ENCODE measurements at places on chromosomes 2 and 18.
A peak's percentile ranks its signal among the peaks of the same experiment; 100 is the strongest.

GRCh38 chr2:135650721-135651120, 90.9 kb upstream of the UBXN4 start:
- no peak for DNase-seq

- DNase-seq = no peak
Observed at GRCh38 chr2:167471734-167472133, 583.5 kb downstream of the XIRP2 start.

DNA sequence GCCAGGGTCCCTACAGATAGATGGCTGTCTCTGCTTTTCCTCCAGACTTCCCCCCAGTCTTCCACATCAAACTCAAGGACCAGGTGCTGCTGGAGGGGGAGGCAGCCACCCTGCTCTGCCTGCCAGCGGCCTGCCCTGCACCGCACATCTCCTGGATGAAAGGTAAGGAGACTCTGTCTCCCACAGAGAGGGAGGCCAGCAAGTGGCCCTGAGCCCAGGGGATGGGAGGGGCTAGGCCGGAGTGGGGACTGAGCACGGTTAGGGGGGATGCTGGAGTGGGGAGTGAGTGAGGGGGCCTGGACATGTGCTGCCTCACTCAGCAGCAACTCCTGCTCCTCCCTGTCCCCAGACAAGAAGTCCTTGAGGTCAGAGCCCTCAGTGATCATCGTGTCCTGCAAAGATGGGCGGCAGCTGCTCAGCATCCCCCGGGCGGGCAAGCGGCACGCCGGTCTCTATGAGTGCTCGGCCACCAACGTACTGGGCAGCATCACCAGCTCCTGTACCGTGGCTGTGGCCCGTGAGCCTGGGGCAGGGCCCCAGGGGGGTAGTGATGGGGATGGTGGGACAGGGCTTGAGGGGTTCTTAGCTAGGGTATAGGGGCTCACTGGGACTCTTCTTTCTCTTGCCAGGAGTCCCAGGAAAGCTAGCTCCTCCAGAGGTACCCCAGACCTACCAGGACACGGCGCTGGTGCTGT, 10.4 kb upstream of the GMPPA start:
- no peak for DNase-seq

- DNase-seq = peak; percentile 89
Observed at GRCh38 chr2:177397481-177398289, 5.1 kb downstream of the AGPS start.

DNA sequence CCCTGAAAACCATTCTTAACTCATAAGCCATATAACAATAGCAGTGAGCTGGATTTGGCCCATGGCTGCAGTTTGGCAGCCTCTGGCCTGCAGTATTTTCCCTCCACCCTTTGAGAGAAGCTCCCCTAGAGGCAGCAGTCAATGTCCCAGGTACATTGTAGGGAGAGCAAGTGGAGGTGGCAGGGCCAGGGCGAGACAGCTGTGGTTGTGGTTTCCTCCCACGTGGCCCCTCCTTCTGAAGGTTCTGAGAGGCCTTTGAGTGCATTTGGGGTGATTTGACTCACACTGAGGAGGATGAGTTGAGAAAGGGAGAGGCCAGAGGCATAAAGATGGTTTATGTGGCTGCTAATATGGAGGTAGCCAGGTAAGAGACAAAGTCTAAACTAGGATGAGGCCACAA, 45.5 kb upstream of the LDAH start:
- DNase-seq = no peak

GRCh38 chr18:65081786-65082185, 669.0 kb upstream of the CDH7 start:
- no peak for DNase-seq

GRCh38 chr2:15159751-15160177, 401.4 kb downstream of the NBAS start:
- DNase-seq = peak; percentile 61

DNA sequence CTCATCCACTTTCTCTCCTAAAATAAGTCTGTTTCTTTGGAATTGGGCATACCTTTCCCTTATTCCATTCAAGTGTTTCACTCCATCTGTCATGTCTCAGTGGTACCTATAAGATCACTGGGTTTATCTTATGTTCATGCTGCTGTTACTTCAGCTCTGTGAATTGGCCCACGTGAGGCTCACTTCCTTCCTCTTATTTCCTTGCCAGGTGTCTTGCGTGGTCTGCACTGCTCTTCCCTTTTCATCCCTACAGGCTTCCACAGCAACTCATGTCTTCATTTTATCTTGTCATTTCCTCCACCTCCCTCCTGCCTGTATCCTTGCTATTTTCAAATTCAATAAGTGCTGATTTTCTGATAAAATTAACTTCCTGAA, 159.1 kb upstream of the ALPP start:
- DNase-seq = peak; percentile 27

DNA sequence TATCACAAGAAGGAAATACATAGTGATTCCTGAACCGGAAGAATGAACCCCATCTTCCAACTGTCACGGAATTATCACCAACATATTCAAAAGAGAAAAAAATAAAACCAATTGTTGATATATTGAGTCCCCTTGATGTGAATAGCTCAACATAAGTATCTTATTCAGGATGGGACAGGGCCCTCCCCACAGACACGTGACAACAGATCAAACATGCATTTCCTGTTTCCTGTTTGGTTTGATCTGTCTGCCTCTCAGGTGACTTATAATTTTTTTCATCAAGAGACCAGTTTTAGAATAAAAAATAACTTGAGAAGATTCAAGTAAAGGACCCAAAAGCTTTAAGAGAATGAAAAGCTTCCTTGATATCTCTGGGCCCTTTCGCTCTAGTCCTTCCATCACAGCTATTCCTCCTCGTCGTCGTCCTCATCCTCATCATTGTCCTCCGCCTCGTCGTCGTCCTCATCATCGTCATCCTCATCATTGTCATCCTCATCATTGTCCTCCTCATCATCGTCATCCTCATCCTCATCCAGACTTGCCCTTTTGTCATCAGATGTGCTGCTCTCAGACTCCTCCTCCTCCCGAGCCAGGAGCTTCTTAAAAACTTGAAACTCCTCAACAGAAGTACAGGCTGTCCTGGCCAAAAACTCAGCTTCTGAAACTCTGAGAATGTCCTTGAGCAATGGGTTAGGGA, 6.3 kb downstream of the MTERF4 start:
- peak; percentile 40 for DNase-seq

- peak; percentile 22 for DNase-seq
Observed at GRCh38 chr2:217261452-217261851, 401.6 kb upstream of the TNP1 start.

GRCh38 chr2:237682856-237683670, 55.7 kb downstream of the LRRFIP1 start:
- no peak for DNase-seq

- DNase-seq = no peak
Observed at GRCh38 chr18:54033052-54033451, 191.4 kb downstream of the MBD2 start.

- DNase-seq = no peak
Observed at GRCh38 chr2:102233132-102233884, 46.5 kb downstream of the IL1RL2 start.

DNA sequence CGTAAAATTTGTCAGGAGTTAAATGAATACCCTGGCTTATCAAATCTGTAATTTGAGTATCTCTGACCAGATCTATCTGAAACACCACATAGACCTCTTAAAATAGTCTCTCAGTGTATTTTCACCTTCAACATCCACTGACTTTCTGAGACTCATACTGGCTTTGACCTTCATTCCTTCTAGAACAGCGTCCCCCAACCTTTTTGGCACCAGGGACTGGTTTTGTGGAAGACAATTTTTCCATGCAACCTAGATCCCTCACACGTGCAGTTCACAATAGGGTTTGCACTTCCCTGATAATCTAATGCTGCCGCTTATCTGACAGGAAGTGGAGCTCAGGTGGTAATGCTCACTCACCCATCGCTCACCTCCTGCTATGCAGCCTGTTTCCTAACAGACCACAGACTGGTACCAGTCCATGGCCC, 3.2 kb downstream of the NBAS start:
- DNase-seq = peak; percentile 43

GRCh38 chr2:72990695-72991438, 73.5 kb downstream of the EMX1 start:
- DNase-seq = no peak

GRCh38 chr18:32040936-32041335, 22.3 kb downstream of the RNF125 start:
- DNase-seq = peak; percentile 88

GRCh38 chr2:129747500-129748125, 231.9 kb upstream of the RAB6C start:
- DNase-seq = no peak

DNA sequence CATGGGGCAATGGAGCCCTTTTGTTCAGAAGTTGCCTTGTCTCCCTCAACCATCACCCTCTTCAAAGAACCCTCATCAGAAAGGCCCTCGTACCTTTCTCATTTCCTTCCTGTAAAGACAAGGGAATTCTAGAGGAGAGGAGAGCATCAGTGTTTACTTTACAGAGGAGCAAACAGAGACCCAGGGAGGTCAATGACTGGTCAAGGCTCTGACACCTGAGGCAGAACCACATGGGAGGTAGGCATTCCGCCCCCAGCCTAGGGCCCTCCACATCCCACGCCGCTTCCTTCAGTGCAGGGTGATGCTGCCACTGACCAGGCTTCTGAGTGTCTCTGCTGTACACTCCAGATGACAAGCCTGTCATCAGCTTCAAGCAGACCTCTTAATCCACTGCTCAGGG, 104.7 kb downstream of the NRP2 start:
- no peak for DNase-seq

DNA sequence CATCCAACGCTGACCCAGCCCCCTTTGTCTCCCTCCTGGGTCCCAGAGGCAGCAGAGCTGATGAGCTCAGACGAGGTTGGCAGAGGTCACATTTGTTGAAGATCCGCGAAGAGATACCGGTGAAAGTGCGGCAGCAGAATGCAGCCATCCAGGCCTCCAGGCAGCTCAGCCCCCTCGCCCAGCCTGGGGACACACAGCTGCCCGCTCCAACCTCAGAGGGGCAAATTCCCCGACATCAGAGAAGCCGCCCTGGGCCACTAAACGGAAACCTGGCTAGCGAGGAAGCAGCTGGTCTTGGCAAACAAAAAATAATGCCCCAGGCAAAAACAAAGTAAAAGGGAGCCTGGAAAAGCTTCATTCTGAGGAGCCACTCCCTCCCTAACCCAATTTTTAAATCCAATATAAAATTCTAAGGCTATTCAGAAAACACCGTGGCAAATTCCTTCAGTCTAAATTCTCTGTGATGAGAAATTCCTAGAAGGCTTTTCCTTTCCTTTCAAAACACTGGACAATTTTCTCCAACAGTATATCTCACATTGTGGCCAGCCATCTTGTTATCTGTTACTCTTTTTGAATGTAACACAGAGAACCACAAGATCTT, 262.4 kb downstream of the SS18 start:
- no peak for DNase-seq

DNA sequence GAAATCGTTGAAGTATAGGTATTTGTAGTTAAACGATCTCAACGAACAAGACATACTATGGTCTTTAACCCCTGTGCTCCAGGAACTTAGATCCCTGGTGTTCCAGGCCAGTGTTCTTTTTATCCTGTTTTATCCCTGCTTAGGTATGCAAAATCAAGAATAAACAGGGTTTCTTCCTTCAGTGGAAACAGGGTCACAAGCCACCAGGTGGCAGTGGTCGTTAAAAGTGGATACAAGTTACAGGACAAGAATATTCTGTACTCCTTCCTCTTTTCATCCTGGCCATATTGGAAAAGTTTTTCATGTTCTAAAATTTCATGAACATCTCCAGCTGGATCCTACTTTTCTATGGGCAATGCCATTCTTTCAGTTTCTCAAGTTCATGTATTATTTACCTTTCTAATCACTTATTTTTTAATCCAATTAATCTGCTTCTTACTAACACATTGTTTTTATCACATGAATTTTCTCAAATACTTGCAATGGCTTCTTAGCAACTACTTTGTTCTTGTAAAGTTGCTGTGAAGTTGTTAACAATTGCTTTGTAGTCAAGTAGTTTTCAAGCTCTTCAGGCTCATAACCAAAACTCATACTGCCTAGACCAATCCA, 16.4 kb upstream of the HNMT start:
- DNase-seq = peak; percentile 82

- DNase-seq = no peak
Observed at GRCh38 chr2:64985447-64985846, 3.8 kb upstream of the SLC1A4 start.

- no peak for DNase-seq
Observed at GRCh38 chr2:96240341-96241038, 25.3 kb downstream of the TMEM127 start.

DNA sequence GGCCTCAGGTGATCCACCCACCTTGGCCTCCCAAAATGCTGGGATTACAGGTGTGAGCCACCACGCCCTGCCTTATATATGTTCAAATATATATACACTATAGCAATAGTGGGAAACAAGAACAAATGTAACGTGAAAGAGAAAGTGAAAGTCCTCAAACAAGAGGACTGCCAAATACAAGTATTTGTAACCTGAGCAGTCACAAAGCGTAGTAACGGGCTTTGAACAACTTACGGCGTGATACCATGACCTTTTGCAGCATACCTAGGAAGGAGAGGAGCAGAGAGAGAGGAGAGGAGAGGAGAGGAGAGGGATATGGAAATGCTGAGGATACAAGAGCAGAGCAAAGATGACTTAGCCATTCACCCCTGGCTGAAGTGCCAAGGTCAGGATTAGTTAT, 113.8 kb upstream of the RGPD4 start:
- DNase-seq = peak; percentile 46

- DNase-seq = no peak
Observed at GRCh38 chr2:137764646-137765045, 199.6 kb upstream of the HNMT start.

DNA sequence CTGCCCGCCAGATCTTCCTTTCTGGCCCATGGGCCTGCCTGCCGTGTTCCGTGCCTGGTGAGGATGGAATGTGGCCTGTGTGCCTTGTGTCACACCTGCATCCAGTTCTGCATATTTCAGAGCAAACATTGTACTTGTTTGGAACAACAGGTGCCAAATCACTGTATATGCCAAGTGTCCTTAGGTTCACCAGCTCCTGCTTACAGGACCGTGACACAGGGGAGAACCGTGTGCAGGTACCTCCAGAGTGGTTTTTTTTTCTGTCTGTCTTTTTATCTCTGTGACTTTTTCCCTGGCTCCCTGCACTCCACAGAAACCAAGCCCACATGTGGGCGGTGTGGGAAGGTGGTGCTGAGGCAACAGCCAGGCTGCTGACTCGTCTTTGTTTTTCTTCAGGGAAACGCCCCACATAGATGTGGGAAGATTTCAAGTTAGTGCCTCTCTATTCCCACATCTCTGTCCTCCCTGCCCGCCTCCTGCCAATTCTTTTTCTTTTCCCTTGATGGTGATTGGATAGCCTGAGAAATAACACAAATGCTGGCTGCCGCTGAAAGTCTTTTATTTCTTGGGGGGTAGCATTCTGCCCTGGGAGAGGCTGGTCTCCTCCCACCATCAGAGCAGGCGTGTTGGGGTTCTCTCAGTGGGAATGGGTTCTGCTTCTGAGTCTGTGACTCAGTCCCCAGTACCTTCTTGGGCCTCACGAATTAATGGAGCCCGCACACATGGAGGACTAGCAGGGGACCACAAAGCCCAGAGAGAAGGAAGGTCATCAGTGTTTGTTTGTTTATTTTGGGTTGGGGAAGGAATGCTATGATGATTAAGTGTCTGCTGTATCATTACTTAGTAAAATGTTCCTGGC, 21.4 kb downstream of the GRHL1 start:
- DNase-seq = no peak
